ENCODE measurements at places on chromosomes 5 and 9. TPM values are rescaled to one million over a fixed set of nuclear protein-coding genes. Genes with fewer than 3 reads are reported as not detected.

PDE4D gene
- total RNA-seq, result 9.7 TPM

PNPLA7 gene
- 0.89 TPM for total RNA-seq

OMD gene
- not detected for total RNA-seq

CCL28 gene
- 0.25 TPM for total RNA-seq

Data from GM23248 (cell line).